ENCODE measurements at places on chromosomes 5 and 9.

DNA sequence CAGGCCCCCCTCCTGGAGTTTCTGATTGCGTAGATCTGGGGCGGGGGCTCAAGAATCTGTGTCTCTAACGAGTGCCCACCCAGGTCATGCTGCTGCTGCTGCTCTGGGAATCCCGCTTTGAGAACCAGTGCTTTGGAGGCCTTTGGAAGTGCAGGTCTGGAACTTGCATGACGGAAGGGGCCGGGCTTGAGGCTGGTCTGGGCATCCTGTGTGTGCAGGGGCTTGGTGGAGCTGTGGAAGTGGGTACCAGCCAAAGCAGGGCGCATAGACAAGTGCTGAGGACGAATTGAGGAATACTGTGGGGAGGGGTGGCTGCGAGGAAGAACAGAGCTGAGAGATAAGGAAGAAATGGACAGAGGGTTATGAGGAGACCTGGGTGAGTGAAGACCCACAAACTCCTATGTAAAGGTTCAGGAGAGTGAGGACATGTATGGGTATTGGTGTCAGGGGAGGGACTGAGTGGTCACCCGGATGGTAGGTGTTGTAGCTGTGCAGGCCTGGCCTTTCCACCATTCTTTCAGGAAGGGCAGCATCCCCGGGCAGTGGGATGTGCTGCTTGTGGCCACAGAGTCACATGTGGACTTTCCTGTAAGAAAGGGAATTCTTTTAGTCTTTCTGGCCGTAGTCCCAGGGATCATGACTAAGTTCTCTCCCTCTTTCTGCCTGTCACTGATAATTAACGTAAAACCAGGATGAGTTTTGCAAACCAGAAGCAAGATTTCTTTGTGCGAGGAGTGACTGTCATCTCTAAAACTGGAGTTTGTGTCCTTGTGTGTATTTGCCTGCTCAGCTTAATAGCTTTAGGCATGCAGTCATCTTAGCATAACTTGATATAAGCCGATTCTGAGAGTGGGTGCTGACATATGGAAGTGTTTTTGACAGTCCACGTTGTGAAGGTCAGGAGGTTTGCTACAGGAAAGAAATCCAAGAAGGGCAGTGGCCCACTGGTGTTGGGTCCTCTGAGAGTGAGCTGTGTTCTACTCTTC, 43.3 kb upstream of the TJP2 start:
- DNase-seq, result no peak

- no peak for DNase-seq
Measured at GRCh38 chr5:17326600-17327037, 109.2 kb downstream of the BASP1 start.

GRCh38 chr9:124414612-124415011, 630 bp downstream of the PSMB7 start:
- DNase-seq, result no peak

GRCh38 chr5:100311806-100312205, 223.4 kb upstream of the FAM174A start:
- DNase-seq, result no peak

- peak; percentile 22 for DNase-seq
Measured at GRCh38 chr5:95730730-95731570, at the start of gene RHOBTB3. TSS of gene RHOBTB3 (plus strand) at chr5:95731336. CDS start at chr5:95731683, 347 bp downstream.

- no peak for DNase-seq
Measured at GRCh38 chr9:9938432-9938831, 674.4 kb downstream of the PTPRD start.

GRCh38 chr9:123418506-123418905, 62.5 kb downstream of the CRB2 start:
- DNase-seq, result no peak

- DNase-seq, result no peak
Measured at GRCh38 chr5:148290271-148291195, 21.7 kb upstream of the SPINK7 start.

DNA sequence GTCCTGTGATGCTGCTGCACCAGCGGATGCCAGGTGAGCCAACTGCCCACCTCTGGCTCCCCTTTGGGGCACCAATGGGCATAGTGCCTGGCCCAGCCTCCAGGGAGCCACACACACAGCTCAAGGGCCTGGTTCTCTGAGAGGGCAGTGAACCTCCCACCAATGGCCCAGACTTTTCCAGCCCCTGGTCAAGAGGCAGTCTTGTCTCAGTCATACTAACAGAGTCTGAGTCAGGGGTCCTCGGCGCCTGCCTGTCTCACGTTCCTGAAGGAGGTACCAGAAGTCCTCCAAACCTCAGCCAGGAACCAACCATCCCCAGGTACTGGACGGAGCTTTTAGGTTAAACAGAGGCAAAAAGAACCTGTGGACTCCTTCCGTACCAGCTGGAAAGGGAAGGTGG, 121.1 kb downstream of the C5orf15 start:
- no peak for DNase-seq

- DNase-seq, result no peak
Measured at GRCh38 chr5:40499518-40500273, 180.0 kb upstream of the PTGER4 start.

- DNase-seq, result no peak
Measured at GRCh38 chr5:170606941-170607340, 103.1 kb downstream of the KCNIP1 start.

GRCh38 chr5:108924457-108924961, 176.8 kb downstream of the FER start:
- no peak for DNase-seq

DNA sequence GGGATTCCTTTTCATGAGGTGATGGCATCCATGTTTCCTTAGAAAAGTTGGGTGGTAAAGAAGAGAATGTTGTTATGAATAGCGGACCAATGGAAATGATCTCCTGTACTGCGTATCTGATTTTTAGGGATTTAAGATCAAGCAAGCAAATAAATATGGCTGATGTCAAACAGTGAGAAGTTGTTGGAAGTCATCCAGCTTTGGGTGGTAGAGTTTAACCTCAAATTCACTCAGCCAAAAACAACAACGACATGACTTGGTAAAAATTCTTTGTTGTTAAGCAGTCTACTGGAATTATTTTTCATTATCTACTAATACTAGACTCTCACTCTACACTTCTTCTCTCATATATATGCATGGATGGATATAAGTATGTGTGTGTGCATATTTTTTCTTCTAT, 426.5 kb downstream of the CTNND2 start:
- no peak for DNase-seq

DNA sequence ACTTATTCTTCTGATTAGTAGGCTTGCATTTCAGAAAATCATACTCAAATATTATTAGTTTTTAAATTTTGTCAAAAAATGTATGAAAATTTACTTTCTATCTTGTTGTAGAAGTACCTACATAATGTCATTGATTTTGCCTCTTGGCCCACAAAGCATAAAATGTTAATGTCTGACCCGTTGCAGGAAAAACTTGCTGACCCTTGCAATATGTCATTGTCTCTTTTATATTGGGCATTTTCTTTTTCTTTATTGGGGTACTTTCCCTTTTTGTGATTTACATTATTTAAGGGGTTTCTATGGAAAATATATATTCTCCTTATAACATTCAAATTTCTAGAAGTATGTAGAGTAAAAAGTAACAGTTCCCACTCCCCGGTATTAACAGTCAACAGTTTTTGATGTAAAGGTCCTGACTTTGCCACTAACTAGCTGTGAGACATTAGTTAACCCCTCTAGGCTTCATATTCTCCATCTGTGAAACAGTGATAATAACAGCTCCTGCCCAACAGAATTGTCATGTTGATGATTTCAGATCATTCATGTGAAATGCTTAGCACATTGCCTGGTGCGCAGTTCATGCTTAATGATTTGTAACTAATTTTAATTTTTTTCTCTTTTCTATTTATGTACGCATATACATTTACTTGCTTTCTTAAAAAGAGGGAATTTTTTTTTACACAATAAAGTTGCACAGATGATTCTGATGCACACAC, 243.2 kb downstream of the ARHGAP26 start:
- DNase-seq, result no peak

DNA sequence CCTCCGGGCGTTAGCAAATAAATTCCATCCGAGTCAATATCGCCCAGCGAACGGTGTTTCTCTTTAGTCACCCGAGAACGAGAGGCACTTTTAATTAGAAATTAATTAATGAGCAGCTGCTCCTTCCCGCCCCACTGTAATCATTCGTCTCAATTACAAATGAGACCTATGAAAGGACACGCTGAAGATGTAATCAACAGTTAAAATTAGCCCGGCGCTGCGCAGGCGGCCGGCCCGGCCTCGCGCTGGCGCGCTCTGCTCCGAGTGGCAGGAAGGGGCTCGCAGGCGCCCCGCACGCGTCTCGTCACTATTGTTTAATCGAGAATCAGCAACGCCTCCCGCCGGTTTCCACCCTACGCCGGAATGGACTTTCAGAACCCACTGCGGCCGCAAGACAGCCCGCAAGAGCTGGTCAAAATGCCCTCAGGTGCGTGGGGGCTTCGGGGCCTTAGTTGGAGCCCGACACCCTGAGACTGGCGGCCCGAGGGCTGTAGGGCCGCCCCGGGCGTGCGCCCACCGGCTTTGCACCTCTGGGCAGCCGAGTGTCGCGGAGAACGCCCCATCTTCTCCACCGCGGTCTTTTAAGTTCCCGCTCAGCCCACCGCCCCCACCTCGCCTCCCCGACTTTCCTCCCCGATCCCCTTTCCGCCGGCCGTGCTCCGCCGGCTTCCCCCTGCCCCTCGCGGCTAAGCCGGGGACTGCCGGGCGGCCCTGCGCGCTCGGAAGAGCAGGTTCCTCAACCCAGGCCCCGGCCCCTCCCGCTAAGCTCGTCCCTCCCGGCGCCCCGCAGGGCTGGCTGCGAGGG, 597 bp upstream of the IRX4 start:
- DNase-seq, result no peak

- no peak for DNase-seq
Measured at GRCh38 chr9:21982861-21983560, 11.2 kb downstream of the CDKN2A start.

DNA sequence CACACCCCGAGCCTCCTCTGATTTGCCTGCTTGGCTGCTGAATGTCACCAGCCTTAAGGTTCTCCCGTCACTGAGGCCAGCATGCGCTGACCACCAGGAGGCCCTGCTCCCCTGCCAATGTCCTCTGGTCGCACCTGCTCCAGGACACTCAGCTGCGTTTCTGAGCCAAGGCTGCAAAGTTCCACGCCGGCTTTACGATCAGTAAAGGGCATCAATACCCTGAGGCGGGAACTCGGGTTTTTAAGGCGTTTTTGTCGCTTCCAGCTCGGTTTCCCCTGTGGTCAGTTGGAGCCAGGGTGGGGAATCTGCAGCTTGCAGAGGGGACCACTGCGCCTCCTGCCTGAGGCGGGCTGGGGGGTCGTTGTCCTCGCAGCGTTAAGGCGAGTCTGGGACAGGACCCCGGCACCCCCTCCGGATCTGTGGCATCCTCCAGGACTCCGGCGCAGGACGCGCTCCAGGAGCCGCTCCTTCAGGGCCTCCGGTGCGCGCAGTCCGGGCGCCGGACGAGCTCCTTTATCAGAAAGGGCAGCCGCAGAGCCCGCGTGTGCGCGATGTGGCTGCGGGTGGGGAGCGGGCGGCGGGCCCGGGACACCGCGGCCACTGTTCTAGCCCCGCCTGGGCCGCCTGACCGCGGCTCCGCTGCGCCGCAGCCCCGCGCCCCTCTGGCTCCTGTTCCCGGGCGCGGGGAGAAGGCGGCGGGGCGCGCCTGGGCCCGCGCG, 24.1 kb upstream of the FLT4 start:
- DNase-seq, result no peak

- no peak for DNase-seq
Measured at GRCh38 chr9:35508069-35508468, 18.2 kb downstream of the RUSC2 start.

DNA sequence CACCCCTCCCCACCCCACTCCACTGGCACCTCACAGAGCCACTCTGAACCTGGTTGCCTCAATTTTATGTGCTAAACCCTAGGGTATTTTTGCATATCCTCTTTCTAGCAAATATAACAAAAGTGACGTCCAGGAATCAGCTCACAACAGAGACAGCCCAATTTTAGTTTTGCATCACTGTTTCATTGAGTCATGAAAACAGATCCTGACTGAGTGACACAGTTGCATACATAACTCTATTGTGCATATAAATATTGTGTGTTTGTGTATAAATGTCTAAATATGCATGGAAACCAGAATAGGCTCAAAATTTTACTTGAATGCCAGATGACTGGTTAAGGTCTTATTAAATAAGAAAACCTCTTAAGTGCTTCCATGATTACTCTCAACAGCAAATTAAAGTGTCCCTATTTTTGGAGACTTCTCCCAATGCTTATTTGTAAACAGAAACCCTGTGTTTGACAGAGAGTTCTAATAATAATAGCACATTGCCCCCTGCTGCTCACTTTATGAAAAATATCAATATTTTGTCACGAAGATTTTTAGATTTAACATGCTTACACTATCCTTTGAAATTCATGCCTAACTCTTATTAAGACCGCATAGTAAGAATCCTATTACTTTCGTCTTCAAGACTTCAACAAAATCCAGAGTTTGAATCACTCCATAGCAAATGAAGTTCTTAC, 75.5 kb upstream of the PRRC1 start:
- DNase-seq, result no peak

- DNase-seq, result no peak
Measured at GRCh38 chr5:45038366-45038987, 229.7 kb downstream of the MRPS30 start.

DNA sequence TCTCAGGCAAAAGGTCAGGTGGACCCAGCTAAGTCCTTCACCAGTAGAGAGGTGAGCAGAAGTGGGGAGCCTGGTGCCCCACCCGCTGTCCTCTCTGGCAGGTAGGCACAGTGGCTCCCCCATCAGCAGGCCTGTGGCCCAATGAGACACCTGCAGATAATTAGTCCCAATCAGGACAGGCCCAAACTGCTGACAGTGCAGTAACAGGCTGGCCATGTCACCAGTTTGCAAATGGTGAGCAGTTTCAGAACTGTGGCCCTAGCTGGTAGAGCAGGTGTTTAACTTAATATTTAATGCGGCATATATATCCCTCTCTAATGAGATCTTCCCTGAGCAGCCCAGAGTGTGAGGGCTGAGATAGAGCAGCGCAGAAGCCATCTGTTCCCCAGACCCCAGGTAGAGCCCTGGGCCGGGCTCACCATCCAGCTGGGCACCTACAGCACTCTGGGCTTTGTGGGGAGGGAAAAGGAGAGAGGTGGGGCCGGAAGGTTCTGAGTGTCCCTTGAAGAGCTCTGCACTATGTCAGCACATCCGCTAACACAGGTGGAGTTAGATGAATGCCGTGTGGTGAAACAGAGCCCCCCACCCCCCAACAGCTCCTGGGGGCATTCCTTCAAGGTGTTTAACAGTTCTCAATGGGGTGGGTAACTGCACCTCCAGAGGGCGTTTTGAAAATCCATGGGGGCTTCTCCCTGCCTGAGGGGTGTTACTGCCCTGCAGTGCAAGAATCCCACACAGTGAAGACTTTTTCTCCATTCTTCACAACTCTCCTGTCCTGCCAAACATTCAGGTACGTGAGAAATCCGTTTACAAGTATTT, 120.5 kb downstream of the PAX5 start:
- DNase-seq, result no peak

- DNase-seq, result no peak
Measured at GRCh38 chr5:59449905-59450644, 443.5 kb downstream of the PDE4D start.
